ENCODE measurements at places on chromosomes 2 and 18.

DNA sequence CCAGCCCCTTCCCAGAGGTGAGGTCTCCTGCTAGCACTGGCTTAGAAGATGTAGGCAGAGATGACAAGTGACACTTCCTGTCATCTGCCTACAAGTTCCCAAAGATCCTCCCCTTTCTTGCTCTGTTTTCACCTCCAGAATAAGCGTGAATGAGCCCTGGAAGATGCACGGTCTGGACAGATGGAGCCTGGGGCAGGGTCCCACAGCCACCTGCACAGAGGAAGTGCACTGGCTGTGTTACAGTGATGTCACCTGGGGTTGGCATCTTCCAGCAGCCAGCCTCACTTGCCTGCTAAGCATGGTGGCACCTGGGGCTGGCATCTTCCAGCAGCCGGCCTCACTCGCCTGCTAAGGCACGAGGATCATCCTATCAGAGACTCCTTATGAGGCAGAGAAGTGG is 32.3 kb downstream of the TMEM18 start:
- DNase-seq = no peak

GRCh38 chr2:217510771-217511291 is 492.0 kb downstream of the TNS1 start:
- no peak for DNase-seq

- no peak for DNase-seq
Measured at GRCh38 chr2:224400174-224400810, 1.6 kb downstream of the FAM124B start.

DNA sequence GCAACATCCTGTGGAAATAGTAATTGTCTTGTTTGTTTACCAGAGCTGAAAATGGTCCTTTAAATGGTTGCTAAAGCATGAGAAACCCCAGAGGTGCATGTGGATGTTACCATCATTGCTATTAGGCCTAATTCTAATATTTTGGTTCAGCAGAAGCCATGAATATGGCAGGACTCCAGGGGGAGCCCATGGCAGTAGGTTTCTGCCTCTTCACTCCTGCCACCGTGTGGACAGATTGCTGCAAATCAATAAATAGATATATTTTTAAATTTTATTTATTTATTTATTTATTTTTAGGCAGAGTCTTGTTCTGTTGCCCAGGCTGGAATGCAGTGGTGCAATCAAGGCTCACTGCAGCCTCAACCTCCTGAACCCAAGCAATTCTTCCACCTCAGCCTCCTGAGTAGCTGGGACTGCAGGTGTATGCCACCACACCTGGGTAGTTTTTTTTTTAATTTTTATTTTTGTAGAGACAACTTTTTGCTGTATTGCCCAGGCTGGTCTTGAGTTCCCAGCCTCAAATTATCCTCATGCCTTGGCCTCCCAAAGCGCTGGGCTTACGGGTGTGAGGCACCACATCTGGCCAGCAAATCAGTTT is 54.9 kb upstream of the CAPN13 start:
- DNase-seq = no peak

GRCh38 chr18:49531678-49532153 is 30.1 kb upstream of the LIPG start:
- DNase-seq = no peak

DNA sequence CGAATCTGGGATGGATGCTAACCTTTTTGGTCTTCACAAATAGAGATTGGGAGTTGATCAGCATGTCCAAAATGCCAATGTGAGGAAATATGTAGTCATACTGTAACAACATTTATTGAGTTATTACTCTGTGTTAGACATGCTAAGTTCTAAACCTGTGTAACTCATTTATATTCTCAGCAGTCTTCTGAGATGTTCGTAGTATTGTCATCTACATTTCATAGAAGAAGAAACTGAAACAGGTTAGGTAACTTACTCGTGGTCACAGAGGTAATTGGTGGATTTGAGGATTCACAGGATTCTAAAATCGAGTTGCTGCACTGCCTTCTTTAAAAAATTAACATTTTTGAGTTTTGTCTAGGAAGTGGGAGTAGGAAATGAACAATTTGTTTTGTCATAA is 162.1 kb downstream of the UBE2E3 start:
- no peak for DNase-seq

DNA sequence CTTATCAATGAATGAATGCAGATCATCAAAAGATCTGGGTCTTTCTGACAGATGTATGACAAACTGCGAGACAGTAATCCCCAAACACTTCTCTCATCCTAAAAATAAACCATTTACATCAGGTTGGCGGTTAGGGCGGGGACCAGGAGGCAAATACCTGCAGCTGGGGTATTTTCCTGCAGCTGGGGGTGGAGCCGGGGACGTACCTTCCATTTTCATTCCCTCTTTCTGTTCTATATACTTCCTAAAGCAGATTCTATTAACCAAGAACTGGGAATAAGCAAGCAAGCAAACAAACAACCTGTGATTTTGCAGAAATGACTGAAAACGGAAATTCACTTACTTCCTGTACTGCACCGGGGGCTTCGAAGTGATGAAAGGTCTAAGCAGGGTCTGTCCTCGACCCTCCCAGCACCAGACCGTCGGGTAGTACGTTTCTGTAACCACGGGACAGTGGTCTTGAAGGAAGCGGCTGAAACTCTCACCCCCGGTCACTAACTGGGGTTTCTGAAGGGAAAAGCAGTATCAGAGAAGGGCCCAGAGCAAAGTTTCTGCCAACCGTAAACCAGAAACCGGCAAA is 1.2 kb downstream of the ABHD3 start:
- no peak for DNase-seq

- DNase-seq = no peak
Measured at GRCh38 chr18:69257861-69258458, 142.7 kb upstream of the DOK6 start.

DNA sequence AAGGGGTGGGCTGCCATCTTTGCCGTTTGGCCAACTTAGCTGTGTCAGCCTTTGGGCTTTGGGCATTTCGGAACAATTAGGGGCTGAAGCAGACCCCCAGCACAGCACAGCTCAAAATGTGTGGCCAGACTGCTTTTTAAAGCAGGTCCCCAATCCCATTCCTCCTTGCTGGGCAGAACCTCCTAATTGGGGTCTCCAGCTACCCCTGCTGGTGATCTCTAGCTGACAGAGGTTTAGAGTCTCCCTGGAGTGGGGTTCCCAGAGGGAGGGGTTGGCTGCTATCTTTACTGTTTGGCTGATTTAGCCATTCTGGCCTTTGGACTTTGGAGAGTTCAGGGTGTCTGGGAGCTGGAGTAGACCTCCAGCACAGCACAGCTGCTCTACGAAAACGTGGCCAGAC is 71.5 kb upstream of the LHCGR start:
- no peak for DNase-seq

GRCh38 chr2:23211987-23212583 is 172.9 kb upstream of the KLHL29 start:
- DNase-seq = no peak

DNA sequence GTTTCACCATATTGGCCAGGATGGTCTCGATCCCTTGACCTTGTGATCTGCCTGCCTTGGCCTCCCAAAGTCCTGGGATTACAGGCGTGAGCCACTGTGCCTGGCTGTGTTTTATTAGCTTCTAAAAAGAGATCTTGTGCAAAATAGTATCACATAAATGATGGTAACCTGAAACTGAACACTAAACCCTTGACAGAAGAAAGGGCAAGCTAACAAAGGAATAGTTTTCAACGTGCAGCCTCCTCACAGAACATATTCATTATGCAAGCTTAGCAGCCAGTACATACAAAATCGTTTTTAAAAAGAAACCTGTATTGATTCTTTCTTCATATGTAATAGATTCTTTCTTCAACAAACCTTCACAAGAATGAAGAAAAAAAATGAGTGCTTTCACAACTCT is 20.6 kb downstream of the CHN1 start:
- no peak for DNase-seq

DNA sequence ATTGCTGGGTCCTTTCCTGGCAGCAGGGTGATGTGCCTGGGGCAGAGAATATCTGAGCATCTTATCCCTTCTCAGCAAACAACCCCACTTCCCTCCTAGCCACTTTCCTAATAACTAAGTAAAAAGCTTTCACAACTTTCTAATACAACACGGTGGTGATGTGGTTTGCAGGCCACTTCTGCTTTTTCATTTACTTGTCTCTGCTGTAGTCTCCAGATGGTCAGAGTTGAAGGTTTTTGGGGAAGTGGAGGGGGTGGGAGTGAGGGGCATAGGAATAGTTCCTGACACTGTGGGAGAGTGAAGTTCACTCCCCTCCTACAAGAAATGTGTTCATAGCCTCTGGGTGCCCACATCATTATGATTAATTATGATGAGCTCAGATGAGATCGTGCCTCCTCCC is 11.6 kb downstream of the OXER1 start:
- no peak for DNase-seq

DNA sequence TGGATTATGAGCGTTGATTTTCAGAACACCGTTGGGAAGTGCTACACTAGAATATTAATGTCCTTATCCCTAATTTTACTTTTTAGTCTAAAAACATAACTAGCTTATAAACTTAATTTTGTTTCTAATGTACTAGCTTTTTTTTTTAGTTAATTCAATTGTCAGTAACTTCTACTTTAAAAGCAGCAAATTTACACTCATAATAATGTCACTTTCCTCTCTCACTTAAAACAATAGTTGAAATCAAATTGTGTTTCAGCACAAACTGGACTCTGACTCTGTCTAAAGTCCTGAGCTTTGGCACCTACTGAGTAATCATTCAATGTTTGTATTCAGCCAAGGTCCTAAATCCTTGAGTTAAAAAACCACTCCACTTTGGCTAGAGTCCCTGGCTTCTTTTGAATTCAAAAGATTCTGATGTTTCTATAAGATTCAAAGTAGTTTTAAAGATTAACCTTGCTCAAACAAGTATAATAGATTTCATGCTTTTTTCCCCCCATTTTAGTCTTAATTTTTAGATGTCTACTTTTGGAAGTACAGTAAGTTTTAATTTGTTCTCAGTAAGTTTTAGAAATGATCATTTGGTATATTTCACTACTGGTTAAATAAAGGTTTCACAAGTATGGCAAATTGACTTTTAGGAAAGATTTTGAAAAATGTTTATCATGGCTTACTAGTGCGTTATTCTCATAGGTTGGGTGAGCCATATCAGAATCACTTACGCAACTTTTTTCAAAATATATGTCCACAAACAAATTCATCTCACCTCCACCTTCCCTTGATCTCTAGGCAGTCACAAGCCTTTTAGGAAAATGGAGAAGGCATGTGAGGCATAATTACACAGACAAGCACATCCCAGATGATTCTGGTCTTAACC is 23.4 kb downstream of the CCNYL1 start:
- DNase-seq = no peak

DNA sequence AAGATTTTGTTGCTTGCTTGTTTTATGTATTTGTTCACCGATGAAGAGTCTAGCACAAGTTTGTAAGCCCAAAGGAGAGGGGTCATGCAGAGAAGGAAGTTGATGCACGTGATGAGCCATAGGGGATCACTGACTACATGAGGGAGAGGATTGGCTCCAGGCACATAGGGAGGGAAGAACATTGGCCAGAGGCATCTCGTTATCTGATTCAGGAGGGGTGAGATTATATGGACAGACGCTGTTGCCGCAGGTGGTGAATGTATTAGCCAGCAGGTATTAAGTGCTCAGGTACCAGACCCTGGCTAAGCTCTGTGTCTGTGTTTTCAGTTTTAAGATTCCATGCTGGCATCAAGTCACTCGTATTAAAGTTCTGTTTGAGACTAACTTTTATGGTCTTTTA is 91.8 kb upstream of the CHST9 start:
- DNase-seq = no peak

- no peak for DNase-seq
Measured at GRCh38 chr18:54983041-54983686, 23.9 kb upstream of the CCDC68 start.
